ENCODE measurements at places on chromosomes 7 and 10. TPM values are rescaled to one million over a fixed set of nuclear protein-coding genes. Genes with fewer than 3 reads are reported as not detected.

DNA sequence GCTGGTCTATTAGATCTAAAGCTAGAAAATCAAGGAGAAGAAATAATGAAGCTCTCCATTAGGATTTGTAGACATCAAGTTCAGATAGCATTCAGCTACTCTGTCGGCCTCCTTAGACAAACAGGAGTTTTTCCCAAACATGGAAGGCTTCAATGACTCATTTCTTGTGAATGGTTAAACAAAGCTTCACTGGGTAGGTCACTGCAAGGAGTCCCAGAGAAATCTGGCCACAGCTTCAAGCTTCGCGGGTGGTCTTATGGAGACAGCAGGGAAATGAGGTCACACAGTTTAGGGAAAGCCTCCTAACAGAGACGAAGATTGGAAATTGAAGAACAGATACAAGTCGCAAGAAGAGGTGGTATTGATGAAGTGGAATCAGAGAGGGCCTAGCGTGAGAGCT, 22.6 kb upstream of the LRRC72 start:
- DNase-seq, result no peak

DNA sequence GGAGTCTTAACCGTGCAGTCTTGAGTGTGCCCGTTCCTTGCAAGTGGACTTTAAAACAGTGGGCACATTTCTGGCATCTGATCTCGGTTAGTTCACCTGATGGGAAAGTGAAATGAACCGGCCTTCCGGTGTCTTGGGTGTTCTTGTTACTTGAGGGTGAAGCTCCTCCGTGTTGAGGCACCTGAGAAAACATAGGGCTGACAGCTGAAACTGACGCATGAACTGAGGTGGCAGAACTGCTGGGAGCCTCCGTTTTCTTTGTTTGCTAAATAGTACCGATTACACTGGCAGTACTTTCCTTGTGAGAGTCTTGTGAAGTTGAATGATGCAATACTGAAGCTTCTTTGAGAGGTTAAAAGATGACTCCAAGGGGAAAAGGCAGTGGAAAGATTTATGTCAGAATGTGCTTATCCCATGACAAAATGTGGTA, 62.8 kb upstream of the SAMD8 start:
- peak; percentile 21 for DNase-seq

GRCh38 chr10:5975641-5976473, 1.5 kb downstream of the IL15RA start:
- peak; percentile 57 for DNase-seq

- peak; percentile 93 for DNase-seq
Observed at GRCh38 chr7:31122649-31123058, 70.5 kb downstream of the ADCYAP1R1 start.

- DNase-seq, result no peak
Observed at GRCh38 chr10:46266306-46266985, 20.4 kb upstream of the ANTXRL start.

- DNase-seq, result no peak
Observed at GRCh38 chr7:30115709-30116297, 19.0 kb upstream of the MTURN start.

The EXOC4 gene
- total RNA-seq, result 339 TPM

The OR2A7 gene
- 68.8 TPM for total RNA-seq

The SPDYE6 gene
- total RNA-seq, result not detected
